ENCODE measurements at places on chromosomes 2 and 18.

GRCh38 chr2:148756292-148756975 lies 111.9 kb downstream of the EPC2 start:
- no peak for DNase-seq

- DNase-seq: no peak
These were observed 858.5 kb upstream of the PIK3C3 start for GRCh38 chr18:41096504-41096903.

GRCh38 chr2:105789745-105790460 lies 45.2 kb downstream of the NCK2 start:
- DNase-seq: peak; percentile 37

GRCh38 chr2:46122318-46122976 lies 174.8 kb upstream of the EPAS1 start:
- DNase-seq: no peak

DNA sequence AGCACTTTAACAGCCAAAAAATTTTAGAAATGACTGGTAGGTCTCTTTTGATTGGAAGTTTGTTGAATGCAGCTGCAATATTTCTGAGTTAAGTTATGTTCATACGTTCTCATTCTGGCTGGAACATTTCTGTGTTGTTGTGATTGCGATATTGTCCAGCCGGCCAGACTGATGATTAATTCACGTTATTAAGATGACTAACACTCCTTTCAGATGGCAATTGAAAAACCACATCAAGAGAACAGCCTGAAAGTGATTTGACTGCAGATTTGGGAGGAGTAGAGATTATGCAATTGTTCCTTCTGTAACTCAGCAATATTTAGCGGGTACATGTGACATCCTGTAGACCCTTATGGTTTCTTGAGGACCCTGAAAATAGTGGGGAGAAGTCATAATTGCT lies 133.7 kb downstream of the FBXO15 start:
- DNase-seq: no peak

DNA sequence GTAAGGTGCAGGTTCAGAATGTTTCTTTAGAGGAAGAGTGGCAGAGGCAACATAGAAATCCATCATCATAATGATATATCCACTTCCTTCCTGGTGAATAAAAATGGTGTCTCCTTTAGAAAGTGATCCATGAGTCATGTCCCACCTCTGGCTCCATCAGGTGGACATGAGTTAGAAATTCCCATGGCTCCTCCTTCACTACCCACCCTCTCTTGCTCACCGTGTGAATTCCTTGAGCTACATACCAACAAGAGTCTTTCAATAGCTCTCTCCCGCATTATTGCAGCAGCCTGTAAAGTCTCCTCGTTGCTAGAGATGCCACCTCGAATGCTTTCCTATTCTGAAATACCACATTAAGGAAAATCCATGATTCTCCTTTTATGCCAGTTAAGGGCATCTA lies 317.6 kb downstream of the LNPK start:
- DNase-seq: no peak

DNA sequence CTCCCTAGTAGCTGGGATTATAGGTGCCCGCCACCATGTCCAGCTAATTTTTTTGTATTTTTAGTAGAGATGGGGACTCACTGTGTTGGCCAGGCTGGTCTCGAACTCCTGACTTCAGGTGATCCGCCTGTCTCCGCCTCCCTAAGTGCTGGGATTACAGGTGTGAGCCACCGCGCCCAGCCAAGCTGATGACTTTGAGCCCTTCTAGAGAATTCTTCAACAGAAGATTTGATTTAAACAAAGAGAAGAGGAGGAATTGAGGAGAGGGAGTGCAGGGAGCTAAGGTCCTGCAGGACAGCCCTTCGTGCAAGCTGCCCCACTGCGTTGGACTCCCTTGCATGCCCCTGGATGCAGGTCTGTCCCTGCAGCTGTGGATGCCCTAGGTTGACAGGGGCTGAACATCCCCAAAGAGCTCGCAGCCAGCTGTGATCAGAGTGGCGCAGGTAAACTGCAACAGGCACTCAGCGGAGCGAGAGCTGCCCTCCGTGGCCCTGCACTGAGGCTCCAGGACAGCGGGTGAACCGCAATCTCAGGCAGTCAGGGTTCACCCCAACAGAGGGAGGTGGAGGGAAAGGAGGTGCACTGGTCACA lies 13.7 kb downstream of the ADRA2B start:
- DNase-seq: no peak

GRCh38 chr2:54949431-54949830 lies 100.8 kb downstream of the RTN4 start:
- DNase-seq: no peak

DNA sequence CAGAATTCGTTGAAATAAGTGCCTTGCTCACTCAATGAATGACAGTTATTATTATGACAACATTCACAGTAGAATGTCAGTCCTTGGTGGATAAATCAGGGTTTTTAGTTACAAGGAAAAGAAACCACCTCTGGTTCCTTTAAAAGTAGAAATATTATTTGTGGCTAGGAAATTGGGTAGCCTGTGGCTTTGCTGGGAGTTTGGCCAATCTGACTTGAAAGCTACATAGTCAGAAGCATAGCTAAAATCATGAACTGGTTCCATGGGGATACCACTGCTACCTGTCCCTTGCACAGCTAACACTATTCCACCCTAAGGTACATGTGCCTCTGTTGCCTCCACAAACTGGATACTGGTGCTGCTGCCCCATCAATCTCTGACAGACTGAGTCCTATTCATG lies 12.8 kb upstream of the SMCHD1 start:
- no peak for DNase-seq

- no peak for DNase-seq
These were observed 50.3 kb upstream of the KYNU start for GRCh38 chr2:142827170-142827569.

DNA sequence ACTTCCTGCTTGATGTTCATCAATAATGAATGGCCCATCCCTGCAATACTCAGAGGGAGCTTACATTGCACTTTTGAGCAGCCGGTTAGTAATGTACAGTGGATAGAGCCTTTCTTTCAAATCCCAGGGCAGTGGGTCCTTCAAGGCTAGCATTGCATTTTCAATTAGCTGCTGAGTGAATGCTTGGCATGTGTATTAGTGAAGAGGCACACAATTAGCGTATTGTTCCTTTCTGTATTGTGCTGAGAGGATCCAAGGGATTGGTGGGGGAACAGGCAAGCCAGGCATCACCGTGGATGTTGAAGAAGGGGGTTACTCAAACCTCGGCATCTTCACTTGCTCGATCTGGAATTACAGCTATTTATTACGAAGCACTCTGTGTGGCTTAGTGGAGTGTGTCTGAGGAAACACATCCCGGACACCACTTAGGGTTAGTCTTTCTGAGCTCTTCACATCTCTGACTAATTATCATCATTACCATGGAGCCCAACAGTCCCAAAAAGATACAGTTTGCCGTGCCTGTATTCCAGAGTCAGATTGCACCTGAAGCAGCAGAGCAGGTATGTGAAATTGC lies at the start of gene PPP1R1C:
Gene PPP1R1C, plus strand, starts transcription at position 222 of the 574 bp plus-strand sequence. Its CDS starts 258 bp downstream, at position 480.
- no peak for DNase-seq

DNA sequence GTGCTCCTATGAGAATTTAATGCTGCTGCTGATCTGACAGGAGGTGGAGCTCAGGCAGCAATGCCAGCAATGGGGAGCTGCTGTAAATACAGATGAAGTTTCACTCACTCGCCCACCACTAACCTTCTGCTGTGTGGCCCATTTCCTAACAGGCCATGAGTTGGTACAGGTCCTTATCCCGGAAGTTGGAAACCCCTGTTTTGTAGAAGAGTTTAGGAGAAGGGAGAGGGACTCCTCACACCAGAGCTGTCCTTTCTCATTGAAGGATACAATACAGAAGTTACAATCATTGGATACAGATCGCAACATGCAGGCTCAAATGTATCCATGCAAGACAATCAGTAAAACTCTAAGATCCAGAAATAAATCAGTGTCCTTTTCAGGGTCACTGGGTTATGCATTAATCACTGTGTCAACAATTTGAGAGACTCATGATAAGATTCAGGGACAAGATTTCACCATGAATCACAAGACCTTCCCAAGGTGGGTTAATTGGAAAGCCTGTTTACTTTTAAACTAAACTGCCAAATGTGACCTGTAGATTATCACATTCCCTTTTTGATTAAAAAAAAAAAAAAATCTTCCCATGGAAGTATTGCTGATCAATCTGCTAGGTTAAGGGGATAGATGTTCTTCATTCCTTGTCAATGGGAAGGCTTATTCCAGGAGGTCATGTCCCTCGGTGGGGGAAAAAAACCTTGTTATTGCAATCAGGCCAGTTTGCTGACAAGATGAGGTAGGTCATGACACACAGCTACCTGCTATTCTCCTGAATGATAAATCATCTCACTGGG lies 97.2 kb downstream of the SP100 start:
- DNase-seq: no peak

GRCh38 chr2:232482301-232483238 lies 5.1 kb downstream of the ECEL1 start:
- no peak for DNase-seq

- DNase-seq: no peak
These were observed 13.0 kb upstream of the SULT1C4 start for GRCh38 chr2:108364676-108365297.

DNA sequence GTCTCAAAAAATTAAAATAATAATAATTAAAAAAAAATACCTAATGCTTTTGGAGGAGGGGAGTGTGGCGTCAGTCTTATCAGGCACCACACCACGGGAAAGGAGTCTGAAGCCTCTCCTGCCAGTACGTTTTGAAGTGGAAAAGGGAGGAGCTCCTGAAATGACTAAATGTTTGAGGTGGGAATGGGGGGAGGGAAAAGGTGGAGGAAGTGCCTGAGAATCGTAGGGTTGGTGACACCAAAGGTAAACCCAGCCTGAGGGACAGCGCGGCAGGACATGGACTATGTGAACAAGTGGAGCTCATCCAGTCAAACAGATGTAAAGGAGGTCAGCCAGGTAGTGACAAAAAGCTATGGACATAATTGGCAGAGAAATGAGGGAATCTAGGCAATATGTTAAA lies 42.2 kb upstream of the EPHA4 start:
- no peak for DNase-seq

DNA sequence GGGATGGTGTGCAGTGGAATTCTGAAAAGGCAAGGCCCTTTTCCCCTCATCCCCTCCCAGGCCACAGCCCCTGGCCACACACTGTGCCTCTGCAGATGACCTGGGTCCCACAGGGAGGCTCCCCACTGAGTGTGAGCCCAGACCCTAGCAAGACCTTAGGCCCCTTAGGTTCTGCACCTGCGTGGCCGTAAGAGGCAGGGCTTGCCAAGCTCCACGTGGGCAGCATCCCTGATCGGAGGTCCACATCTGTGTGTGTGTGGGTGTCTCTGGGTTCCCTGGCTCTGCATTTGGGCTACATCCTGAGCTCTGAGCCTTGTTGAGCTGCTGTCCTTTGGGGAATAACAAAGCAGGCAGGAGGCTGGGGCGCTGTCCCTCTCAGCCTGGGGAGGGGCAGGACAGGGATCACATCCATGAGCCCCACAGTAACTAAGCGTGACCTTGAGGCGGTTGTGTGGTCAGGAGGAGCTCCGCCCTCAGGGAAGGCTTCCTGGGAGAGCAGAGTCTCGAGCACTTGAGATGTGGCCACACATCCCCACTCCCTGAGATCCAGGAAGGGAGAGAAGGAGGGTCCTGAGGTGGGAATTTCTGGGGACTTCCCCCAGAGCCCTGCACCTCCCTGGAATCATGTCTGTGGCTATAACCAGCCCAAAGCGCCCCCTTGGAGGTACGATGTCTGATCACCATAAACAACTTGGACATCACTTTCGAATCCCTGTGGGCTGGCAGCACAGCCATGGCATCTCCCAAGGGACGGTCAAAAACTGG lies 84.8 kb downstream of the STPG4 start:
- no peak for DNase-seq

- no peak for DNase-seq
These were observed 130.0 kb downstream of the TAF4B start for GRCh38 chr18:26356045-26356785.

GRCh38 chr2:176188774-176189680 lies 559 bp downstream of the HOXD1 start:
- DNase-seq: no peak

DNA sequence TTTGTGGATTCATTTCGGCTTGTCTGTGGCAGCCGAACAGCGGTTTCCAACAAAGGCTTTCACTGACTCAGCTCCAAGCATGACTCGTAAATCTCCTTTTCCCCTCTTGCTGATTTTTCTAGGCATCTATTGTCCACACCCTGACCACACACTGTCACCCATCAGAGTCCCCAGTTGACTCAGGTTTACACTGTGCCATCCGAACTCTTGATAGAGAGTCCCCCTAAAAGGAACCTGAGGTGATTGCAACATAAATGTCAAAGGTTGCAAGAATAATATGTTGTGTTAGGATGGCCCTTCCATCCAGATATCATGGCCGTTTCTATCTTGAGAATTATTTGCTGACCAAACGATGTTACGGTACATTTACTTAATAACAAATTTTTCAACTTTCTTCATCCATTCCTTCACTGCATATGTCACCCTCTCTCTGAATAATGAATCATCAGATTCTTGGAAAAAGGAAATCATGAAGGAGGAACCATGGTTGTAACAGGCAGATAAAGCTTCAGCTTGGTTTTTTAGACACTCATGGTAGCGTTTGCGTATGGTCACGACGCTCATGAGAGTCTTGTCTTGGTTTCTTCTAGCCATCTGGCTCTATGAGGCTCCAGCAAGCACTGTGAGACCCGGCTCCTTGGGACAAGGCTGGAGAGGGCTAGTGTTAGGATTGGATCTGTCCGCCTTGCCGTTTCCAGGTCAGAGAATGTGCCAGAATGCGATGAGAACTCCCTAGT lies 72.1 kb downstream of the NPAS2 start:
- DNase-seq: no peak

DNA sequence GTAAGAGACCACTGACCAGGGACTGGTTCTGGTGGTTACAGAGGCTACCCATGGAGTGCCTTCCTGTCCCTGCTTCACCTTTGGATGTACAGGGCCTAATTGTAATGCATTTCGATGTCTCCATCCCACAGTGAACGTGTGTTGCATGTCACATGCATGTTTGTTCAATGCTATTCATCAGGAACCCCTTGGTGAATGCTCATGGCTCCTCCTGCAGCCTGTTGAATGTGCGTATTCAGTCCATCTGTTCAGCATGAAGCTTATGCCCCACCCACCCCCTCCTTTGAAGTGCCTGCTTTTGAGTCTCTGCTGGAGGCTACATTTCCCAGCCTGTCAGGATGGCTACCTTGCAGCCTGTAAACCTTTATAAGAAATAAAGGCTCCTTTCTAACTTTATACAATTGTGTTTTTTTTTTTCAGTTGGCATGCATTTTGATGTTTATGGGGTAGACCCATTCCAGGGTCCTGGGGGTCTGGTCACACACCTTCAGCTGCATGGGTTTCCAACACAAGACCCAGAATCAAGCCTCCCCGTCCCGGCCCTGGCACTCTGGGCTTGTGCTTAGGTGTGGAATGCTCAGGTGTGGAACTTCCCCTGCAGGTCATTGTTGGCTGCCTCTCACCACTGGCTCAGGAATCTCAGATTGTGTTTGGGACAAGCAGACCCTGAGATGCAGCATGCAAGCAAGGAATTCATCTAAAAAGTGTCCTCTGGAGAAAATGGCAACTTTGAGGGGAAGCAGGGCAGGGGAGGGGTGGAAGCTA lies 238.8 kb upstream of the HDAC4 start:
- no peak for DNase-seq

Data from stimulated activated CD4-positive, alpha-beta T cell treated with anti-CD3 and anti-CD28 coated beads, Interleukin-12 subunit alpha, Interleukin-12 subunit beta, amount 100 ng/mL, for 4 hours (primary cell).